ENCODE measurements at places on chromosomes 12 and 14.
A peak's percentile ranks its signal among the peaks of the same experiment; 100 is the strongest.

DNA sequence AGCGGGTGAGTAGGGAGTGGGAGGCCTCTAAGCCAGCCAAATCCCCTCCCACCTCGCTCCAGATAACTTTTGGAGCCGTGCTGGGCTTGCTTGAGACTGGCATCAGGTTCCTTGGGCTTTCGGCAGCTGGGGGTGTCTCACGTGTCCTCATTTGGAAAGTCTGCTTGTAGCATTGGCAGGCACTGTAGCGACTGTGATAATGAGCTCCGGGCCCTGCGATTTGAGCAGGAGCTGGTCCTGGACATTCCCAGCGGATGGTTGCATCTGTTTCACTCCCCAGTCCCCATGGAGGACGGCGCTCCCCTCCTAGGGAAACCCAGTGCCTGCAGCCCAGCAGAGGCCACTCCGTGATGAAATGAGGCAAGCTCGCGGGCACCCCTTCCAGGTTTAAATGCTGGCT, 49.4 kb downstream of the DGLUCY start:
- DNase-seq: no peak

- peak; percentile 13 for DNase-seq
These were observed 43.7 kb downstream of the DDX11 start for GRCh38 chr12:31117203-31118011.

DNA sequence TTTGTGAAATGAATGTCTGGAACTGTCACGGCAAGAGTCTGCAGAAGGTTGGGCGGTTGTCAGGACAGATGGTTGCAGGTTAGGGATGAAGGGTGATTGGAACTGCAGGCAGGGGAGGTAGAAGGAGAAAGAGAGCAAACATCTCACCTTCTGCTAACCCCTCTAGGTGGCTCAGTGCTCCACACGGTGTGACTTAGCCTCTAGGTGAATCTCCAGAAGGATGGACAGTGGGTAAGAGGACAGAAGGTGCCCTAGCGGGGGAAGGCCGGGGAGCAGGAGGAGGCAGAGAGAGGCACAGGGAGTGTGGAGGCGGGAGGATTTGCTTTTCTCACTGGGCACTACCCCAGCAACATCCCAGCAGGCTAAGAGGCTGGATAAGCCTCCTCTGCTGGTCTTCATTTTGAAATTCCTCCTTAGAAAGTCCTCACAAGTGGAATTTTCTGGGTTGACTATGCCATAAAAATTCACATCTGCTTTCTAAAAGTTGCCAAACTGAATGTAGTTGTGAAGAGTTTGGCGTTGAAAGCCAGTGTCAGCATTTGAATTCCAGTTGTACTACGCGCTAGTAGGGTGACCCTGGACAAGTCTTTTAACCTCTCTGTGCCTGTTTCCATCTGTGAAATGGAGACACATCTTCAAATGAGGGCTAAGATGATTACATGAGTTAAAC, 10.7 kb upstream of the GPR68 start:
- no peak for DNase-seq

DNA sequence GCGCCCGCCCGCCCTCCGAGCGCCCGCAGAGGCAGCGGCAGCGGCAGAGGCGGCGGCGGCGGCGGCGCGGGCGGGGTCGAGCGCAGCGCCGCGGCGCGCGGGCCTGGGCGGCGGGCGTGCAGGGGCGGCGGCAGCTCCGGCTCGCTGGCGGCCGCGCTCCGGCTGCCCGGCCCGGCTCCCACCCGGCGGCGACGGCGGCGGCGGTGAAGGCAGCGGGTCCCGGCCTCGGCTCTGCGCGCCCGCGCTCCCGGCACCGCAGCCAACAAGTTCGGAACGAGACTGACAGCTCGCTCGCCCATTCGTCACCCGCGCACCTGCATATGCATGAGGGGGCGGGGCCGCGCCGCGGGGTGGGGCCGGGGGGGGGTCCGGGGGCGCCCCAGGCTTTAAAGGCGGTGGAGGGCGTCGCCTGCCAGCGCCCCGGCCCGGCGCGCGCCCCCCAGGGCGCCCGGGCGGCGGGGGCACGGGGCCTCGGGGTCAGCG, at the start of gene JAG2:
JAG2 (minus strand) TSS at position 281 of the 483 bp plus-strand sequence. CDS start 356 bp downstream, outside the sequence.
- peak; percentile 6 for DNase-seq

DNA sequence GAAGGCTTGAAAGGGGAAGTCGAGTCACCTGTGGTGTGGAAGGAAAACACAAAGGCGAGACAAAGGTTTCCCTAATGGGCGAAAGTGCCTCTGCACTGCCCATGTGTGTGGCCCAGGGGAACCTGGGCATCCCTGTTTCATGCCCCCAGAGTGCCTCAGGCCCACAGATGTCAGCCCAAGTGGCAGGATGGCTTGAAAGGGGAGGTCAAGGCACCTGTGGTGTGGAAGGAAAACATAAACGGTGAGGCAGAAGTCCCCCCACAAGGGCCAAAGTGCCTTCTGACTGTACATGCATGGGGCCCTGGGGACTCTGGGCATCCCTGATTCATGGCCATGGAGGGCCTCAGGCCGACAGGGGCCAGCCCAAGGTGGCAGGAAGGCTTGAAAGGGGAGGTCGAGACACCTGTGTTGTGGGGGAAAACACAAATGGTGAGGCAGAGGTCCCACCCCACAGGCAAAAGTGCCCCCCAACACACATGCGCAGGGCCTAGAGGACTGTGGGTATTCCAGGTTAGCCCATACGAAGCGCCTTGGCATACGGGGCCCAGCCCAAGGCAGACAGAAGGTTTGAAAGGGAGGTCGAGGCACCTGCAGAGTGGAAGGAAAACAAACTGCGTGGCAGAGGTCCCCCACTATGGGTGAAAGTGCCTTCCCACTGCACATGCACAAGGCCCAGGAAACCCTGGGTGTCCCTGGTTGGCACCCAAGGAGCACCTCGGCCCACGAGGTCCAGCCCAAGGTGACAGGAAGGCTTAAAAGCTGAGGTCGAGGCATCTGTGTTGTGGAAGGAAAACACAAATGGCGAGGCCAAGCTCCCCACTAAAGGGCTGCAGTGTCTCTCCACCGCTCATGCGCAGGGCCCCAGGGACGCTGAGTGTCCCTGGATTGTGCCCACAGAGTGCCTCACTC, 382.3 kb downstream of the ALG10 start:
- no peak for DNase-seq

GRCh38 chr12:92226071-92226661, 80.5 kb upstream of the BTG1 start:
- DNase-seq: no peak

DNA sequence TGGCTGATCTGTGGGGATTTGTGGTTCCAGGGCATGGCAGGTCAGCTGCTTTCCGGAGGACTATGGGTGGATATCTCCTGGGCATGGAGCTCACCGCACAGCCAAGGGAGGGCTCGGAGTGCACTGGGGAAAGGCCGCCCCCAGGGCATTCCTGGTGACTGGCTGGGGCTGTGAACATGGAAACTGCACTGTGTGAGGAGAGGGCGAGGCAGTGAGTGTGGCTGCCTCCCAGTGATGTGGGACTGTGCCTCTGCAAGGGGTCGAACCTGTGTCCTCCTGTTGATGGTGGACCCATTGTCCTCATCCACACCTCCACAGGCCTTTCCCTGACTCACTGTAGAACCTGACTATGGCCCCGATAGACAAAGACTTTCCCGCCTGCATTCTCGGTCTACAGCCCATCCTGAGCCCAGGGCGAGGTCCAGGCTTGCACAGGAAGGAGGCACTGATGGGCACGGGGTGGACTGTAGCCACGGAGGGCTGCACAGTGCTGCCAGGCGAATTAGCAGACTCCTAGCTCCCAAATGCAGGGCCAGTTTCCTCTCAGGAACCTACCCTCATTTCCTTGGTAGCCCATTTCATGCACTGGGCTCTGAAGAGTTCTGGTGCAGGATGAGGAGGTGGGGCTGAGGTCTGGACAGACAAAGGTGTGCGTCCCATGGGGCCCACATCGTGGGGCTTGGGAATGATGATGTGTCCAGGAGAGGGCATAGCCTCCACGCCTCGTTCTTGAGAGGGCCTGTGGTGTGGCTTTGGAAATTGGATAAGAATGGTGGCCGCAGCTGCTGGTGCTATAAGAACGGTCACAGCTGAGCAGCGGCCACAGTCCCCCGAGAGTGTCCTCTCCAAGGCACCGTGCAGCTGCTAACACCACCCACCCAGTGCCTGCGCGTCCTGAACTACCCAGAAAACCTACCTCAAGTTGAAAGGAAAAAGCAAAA, 415.1 kb downstream of the TMEM121 start:
- no peak for DNase-seq

DNA sequence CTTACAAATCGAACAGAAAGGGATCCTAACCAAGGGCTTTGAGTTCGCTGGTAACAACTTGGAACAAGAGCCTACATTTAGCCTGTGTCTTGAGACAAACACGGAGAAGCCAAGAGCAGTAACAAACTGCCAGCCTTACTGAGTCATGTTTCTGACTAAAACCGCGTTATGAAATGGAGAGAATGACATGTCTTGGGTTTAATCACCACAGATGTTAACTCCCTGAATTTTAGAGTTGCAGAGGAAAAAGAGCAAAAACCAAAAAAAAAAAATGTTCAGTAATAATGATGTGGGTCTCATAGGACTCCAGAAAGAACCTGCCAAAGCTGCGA, 1.0 kb downstream of the BLTP3B start:
- DNase-seq: peak; percentile 89

- no peak for DNase-seq
These were observed 5.7 kb downstream of the PTHLH start for GRCh38 chr12:27966870-27967269.

GRCh38 chr12:79114896-79115295, 250.3 kb downstream of the SYT1 start:
- DNase-seq: no peak

DNA sequence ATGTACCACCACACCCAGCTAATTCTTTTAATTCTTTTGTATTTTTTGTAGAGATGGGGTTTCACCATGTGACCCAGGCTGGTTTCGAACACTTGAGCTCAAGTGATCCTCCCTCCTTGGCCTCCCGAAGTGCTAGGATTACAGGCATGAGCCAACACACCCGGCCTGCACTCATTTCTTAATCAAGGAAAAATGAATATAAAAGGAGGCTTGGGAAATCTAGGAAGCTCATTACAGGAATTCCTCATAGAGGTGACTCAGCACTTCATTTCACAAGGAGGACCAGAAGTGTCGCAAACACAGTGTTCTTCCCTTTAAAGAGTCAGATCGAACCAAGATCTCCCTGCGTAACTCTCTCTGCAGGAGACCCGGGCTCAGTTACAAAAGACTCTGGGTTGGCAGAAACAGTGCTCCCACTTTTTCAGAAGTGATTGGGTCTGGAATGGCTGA, 30.3 kb downstream of the NFKBIA start:
- DNase-seq: peak; percentile 99

GRCh38 chr12:46442239-46442638, 69.7 kb upstream of the SLC38A2 start:
- no peak for DNase-seq

DNA sequence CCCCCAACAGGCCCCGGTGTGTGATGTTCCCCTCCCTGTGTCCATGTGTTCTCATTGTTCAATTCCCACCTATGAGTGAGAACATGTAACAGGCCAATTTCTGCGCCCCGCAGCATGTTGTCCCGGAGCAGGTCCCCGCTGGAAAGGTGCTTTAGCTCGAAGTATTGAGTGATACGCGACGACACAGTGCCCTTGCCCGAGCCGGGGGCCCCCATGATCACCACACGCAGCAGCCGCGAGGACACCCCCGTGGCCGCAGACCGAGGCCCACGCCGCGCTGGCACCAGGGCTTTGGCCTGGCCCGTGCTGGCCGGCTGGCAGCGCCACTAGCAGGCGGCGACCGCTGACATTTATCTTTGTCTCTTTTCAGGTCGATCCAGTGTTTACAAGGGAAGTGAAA, 91.7 kb downstream of the GLT1D1 start:
- no peak for DNase-seq

- DNase-seq: no peak
These were observed 476.5 kb downstream of the APAF1 start for GRCh38 chr12:99121546-99121945.

- DNase-seq: no peak
These were observed 28.3 kb downstream of the SH2B3 start for GRCh38 chr12:111434049-111434448.

- no peak for DNase-seq
These were observed 46.9 kb upstream of the CAND1 start for GRCh38 chr12:67222302-67222701.

DNA sequence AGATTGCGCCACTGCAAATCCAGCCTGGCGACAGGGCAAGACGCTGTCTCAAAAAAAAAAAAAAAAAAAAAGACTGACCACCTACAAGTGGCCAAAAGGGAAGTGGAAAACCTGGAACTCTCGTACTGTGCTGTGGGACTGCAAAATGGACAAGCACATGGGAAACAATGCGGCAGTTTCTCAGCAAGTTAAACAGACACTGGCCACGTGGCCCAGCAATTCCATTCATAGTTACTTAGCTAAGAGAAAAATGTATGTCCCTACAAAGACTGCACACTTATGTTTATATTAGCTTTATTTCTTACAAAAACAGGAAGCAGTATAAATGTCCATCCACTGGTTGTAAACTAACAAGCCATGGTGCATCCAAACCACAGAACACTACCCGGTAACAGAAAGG, 5.6 kb downstream of the CHFR start:
- DNase-seq: peak; percentile 18

- peak; percentile 60 for DNase-seq
These were observed 166.2 kb downstream of the CHST11 start for GRCh38 chr12:104622928-104623327.

DNA sequence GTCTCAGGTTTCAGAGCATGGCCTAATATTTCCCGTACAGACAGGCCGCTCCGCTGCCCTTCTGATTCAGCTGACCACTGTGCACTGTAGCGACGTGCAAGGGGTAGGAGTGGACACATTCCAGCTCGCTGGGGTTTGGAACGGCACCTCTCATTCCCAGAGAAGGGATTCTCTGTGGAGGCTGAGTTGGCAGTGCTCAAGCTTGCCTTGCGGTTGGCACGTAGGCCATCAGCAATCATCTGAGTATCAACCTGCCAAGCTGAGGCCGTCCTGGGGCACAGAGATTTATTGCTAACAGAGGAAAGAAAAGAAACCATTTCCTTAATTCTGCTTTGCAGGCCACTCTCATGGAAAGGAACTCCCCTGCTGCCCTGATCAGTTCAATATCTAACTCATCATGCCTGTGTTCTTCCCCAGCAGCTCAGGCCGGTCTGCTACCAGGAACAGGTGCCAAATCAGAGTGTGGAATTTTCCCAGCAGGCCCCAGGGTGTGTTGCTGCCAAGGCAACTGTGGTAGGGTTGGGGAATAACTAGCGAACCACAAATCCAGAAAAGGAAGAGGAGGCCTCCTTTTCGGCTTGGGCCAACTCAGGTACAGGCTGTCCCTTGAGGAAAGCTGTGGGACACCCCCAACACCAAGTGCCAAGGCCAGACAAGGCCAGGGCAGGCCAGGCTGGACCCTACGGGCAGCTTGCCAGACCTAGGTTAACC, 92.5 kb downstream of the SSPN start:
- no peak for DNase-seq

DNA sequence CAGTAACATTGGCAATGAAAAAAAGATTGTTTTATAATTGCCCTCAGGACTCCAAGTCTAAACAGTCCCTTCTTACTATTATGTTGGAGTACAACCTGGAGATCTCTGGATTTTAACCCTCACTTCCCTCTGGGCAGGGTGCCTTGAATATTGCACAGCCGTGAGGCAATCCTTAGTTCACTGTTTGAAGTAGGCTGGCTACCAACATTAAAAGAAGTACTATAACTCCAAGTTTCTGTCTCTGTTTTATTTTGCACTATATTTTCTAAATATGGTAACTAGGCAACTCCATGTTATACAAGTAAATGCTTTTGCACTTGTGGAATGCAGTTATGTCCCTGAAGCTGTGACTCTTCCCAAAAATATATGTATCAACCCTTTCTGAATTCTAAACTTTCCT, 490.7 kb downstream of the EGLN3 start:
- DNase-seq: no peak

All from inflammatory macrophage treated with lipopolysaccharide for 4 hours (primary cell).